ENCODE measurements at places on chromosomes 7 and 10.

- no peak for DNase-seq
These were observed 9.7 kb downstream of the SNX13 start for GRCh38 chr7:17930546-17930945.

DNA sequence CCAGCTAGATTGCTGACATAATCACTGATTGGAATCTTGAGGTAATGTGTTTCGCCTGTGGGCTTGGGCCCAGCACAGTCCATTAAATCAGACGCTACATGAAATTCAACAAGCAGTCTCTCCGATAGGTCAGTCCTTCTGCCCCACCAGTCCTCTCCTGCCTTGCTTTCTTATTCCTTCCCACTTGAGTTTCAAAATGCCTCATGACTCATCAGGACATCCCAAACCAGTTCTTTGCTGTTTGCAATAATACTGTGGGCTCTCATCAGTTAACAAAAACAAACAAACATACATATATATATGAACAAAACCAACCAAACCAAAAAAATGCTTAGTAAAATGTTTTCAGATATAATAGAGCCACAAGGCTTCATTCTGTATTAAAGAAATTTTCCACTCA, 599.0 kb downstream of the SORCS1 start:
- no peak for DNase-seq

DNA sequence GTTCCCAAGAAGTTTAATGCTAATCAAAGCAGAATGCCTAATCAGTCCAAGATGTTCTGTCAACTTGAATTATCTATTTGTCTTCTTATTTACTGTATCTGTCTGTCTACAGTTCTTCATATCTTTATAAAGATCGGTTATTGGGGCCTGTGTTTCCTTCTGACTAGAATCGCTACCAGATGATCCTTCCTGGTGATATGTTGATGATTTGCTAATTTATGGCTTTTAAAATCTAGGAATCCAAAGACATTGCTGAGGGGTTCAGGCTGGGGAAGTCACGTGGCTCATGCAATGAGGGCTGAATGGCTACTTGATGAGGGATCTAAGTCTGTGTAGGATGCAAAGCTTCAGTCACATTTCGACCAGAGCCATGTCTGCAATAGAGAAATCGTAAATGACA, 536.3 kb downstream of the KCNMA1 start:
- no peak for DNase-seq

DNA sequence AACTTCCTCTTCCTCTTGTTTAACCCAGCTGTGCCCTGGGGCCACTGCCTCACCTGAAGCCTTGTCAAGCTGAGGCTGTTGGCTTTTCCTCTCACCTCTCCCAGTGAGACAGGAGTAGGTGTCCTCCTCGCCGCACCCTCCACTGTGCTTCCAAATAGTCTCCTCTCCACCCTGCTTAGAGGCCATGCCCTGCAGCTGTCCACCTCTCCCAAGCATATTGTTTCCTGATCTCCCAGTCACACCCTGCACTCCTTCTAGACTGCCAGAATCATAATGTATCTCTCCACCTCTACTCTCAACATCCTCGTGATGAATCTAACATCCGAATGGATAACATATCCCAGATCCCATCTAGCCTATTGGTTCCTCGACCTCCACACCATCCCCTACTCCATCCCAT, 196.3 kb upstream of the GHITM start:
- DNase-seq = no peak

DNA sequence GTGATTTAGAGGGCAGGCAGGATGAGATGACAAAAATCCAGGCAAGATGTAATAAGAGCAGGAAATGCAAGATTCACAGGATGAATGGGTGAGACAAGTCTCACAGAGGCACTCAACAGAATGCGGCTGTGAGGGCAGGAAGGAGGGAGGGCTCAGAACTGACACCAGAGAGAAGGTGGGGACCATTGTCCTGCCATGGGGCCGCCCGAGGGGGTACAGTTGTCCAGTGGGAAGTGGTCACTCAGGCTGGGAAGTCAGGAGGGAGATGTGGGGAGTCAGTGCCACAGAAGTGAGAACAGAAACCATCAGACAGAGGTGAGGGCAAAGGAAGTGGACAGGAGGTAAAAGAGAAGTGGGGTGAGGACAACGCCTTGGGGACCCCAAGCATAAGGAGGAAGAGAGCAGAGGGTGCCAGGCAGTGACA, 8.9 kb downstream of the HIP1 start:
- no peak for DNase-seq

- no peak for DNase-seq
These were observed 65.8 kb downstream of the TMEM209 start for GRCh38 chr7:130139193-130139960.

- DNase-seq = no peak
These were observed 720 bp upstream of the RFC2 start for GRCh38 chr7:74254858-74255379.

DNA sequence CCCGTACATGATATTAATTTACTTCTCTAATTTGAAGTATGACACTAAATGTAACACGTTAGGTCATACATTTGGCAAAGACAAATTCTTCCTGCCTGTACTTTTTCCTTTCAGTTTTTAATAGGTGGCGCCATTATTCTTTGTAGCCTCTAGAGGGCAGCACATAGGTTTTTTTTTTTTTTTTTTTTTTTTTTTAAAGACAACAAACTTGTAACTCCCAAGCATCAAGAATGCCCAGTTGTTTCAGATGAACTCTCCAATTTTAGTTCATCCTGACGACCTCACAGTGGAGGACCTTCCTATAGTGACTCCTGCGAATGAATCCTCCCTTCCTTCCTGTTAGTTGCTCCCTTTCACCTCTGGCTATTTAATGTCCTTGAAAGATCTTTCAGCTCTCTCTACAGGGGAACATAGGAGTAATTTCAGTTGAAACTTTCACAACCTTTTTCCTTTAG, 139.3 kb upstream of the HDAC9 start:
- no peak for DNase-seq

GRCh38 chr10:127532659-127533058, 16.4 kb upstream of the NPS start:
- DNase-seq = no peak

DNA sequence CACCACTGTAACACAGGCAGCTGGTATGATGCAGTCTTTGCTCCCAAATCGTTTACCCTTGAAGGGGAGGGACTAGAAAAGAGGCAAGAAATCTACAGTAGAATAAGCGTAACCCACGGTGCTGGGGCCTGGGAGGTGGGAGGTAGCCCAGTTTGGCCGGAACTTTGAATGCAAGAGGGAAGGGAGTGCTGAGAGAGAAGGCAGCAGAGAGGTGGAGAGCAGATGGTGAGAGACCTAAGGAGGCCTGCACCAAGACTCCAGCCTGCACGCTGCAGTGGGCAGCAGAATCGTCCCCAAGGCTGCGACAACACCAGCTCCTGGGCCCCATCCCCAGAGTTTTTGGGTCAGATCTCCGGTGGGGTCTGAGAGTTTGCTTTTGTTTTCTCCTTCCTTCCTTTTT, 547.5 kb downstream of the GALNT17 start:
- DNase-seq = no peak

DNA sequence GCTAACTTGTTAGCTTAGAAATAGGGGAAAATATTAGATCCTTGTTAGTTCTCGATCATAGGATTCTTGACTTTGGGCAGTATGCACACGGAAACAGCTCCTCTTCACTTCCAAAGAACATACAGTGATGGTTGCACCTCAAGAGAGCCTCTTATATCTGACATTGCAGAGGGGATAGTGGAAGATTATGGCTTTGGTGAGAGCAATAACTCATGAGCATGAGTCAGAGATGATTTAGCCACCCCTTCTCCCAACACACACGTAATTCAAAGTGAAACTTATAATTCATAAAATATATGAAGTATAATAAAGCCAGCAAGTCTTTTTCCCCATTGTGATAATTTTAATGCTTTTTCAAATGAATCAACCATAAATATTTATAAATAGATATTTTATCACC, 683.7 kb downstream of the POM121L12 start:
- DNase-seq = no peak

DNA sequence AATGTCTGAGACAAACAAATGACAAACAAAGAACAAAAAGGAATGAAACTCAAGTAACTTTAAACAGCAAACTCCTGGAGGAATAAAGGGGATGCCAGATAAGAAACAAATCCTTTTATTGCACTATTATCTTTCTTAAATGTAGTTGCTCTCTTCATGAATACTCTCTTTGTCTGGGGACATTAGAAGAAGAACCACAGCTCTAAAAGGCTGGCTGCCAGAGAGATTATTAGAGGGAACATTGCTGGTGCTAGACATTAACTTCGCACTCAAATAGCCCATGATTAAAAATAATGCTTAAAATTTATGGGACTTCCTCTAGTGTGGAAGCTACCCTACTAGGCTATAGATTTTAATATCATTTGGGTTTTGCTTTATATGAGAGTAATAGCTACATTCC, 1330.4 kb downstream of the XPNPEP1 start:
- no peak for DNase-seq

DNA sequence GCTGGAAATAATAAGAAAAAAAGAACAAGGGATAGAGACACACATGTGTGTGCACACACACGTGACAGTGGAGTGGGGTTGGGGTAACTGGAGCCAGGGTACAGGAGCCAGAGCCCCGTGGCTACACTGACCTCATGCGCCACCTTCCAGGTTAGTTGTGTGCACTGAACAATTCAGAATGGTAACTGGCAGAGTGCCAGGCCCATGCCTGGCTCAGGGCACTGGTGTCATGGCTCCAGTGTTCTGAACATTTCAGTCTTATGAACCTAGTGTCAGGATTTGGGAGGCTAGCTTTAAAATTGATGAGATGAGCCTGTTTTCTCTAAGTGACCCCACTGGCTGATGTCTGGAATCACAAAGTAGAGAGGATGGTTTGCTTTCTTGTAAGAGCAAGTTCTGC, 269.6 kb downstream of the SORCS3 start:
- DNase-seq = no peak

GRCh38 chr10:46267132-46267985, 19.4 kb upstream of the ANTXRL start:
- no peak for DNase-seq

- DNase-seq = no peak
These were observed 1015.5 kb upstream of the LRRN3 start for GRCh38 chr7:110075450-110075849.

- no peak for DNase-seq
These were observed 362.4 kb upstream of the ZNF32 start for GRCh38 chr10:44010873-44011602.

- no peak for DNase-seq
These were observed 53.3 kb downstream of the LRMDA start for GRCh38 chr10:75484717-75485116.

DNA sequence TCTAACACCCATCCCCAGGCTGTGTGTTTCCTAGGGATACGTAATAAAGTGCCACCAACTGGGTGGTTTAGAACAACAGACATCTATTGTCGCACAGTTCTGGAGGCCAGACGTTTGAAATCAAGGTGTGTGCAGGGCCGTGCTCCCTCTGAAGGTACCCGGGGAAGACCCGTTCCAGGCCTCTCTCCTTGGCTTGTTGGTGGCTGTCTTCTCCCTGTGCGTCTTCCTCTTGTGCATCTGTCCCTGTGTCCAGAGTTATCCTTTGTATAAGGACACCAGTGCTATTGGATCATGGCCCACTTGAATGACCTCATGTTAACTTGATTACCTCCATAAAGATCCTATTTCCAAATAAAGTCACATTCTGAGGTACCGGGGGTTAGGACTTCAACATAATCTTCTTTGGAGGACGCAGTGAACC, 15.6 kb downstream of the GRK5 start:
- DNase-seq = no peak

GRCh38 chr10:57849691-57850357, 417.9 kb downstream of the IPMK start:
- no peak for DNase-seq

- DNase-seq = no peak
These were observed 1.1 kb downstream of the VIM start for GRCh38 chr10:17229016-17229716.

- no peak for DNase-seq
These were observed 70.0 kb upstream of the INPP5A start for GRCh38 chr10:132467464-132468149.

DNA sequence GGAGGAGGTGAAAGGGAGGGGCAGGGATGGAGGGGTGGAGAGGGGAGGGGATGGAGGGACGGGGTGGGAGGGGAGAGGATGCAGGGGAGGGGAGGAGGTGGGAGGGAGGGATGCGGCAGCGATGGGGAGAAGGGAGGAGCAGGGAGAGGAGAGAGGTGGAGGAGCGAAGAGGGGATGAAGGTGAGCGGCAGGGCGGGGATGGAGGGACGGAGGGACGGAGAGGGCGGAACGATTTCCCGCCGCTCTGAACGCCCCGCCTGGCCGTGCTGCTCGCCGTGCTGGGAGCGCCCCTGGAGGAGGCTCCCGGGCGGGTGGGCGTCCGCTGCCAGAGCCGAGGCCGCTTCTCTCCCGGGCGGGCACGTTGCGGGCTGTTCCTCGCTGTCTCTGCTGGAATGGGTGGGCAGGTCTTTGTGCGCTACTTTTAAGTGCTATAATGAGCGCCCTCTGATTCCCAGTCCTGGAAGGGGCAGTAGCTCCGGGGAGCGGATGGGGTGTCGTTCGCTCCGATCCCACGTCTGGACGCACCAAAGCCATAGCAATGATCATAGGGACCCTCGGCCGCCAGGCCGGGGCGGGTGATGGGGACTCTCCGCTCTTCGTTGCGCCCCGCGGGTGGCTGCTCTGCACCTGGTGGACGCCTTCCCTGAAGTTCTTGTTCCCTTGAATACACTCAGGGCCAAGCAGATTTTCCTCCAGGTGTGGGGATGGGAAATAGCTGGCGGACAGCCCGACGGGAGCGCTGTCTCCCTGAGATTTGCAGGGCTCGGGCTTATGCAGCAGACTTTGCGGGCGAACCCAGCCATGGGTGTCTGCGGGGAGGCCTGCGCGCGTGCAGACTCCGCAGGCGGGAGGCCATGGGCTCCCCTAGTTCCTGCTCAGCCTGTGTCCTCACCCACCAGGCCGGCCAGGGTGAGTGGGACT, 81.1 kb upstream of the CPXM2 start:
- no peak for DNase-seq

- DNase-seq = no peak
These were observed 121.5 kb upstream of the PRR15 start for GRCh38 chr7:29442146-29442545.

- no peak for DNase-seq
These were observed 32.0 kb upstream of the ABCB4 start for GRCh38 chr7:87507446-87507845.

- DNase-seq = no peak
These were observed 1.8 kb downstream of the FRAT2 start for GRCh38 chr10:97332591-97333350.

DNA sequence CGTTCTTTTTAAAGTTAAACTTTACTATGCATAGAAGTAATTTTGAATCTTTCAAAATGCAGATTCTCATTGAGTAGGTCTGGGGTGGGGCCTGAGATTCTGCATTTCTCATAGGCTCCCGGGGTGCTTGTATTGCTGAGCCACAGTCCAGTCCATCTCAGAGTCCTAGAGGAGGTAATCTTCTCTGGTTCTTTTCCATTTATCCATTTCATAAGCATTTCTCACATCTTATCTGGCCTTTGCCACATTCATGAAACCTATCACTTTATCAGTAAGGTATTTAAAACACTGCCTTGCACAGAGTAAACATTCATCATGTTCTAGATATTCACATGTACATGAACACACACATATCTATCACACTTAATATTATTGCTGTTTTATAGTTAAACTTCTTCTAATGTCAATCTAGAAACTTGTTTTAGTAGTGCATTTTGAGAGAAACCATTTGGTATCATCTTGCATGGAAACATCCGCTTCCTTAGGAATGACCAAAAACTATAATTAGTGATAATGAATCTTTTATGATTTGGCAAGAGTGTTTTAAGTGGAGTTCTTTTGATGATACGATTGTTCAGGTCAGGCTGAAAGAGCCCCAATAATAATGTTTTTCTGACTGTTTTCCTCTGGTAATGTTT, 12.0 kb downstream of the GNAI1 start:
- DNase-seq = no peak
